ENCODE measurements at places on chromosomes 3 and 15.

DNA sequence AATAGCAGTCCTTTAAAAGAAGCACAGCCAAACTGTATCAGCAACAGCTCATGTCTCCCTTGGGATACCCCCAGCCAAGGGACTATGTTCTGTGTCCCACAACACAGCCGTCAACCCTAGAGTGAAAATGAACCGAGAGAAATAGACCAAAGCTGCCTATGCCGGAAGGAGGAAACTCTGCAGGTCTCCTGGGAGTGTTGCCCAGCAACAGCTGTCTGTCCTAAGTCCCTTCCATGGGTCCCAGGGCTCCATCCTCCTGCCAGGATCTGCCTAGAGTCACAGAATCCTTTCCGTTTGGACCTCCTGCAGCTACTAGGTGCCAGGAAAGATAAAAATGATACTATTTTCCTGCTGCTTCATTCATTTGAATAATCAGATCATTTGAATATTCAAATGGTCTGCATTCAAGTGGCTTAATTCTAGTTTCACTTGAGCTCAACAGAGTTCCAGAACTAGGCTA is 53.1 kb downstream of the TRANK1 start:
- DNase-seq, result no peak

GRCh38 chr3:175311946-175312345 is 452.8 kb downstream of the NAALADL2 start:
- DNase-seq, result no peak

DNA sequence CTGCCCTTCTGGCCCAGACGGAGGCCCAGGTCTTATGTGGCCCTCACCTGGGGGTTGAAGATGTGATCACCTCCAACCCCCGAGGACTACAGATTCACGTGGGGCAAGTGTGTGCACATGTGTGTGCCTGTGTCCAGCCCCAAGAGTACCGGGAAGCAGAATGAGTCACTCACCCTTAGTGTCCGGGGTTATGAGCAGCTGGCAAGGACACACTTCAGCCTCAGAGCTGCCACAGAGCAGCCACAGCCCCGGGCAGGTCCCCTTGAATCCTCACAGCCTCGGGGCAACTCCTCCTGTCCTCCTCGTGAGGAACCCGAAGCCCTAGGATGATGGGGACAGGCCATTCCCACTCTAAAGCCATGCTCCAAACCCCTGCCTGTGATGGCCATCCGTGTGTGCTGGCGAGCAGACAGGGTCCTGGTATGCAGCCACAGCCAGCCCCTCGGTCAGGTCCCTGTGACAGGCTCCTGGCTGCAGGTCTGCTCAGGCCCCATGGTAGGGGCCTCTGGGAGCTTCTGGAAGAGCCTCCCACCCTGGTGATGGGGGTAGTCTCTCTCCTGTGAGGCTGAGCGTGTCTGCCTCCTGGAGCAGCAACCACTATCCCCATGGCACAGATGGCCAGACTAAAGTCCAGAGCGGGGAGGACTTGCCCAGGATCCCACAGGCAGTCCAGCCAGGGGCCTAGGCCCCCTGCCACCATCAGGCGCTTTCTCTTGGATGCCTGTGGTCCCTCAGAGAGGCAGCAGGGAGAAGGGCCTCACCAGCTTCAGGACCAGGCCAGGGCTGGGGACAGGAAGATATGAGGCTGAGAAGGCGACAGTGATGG is 852 bp downstream of the STAB1 start:
- no peak for DNase-seq

GRCh38 chr15:32683906-32684584 is 33.8 kb upstream of the GREM1 start:
- peak; percentile 69 for DNase-seq

DNA sequence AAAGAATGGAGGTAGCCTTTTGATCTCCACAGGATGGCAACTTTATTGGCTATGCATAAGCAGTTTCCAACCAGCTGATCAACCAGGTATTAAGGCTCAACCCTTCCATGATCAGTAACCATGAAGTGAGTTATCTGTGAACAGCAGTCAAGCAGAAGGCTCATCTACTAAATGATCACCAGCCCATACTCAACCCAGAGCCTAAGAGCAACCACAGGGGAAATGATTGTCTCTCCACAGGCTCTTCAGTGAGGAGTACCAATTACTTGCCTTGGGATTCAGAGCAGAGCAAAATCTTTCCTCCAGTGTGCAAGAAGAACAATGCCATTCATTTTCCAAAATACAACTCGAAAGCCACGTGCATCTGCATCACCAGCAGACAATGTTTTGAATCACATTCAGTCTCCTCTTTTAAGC is 754.8 kb downstream of the ROBO1 start:
- DNase-seq, result no peak

DNA sequence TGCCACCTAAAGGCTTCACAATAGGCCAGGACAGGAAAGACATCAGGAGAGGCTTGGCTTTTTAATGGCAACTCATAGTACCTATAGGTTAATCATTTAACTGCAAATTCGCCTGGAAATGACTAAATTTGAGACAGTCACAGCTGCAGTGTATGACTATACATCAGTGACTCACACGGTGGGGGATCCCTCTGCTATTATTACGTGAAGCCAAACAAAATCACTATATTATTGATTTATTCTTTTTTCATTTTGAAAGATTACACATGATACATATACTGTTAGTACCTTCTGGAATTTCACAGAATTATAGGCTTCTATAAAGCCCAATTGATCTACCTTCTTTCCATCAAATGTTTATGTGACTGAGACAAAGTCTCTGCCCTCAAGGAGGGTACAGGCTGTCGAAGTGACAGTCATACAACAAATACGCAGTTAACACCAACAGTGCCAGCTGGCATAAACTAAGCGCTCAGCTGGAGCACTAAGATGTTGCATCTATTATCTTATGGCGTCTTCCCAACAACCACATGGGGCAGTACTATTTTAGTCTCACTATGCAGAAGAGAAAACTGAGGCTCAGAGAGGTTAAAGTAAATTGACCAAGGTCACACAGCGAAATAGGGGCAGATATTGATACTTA is 82.0 kb upstream of the LMOD3 start:
- DNase-seq, result no peak
